ENCODE measurements at places on chromosomes 3 and 15. TPM values are rescaled to one million over a fixed set of nuclear protein-coding genes. Genes with fewer than 3 reads are reported as not detected.

The CAMK1 gene
- 16.6 TPM for total RNA-seq

The TEX55 gene
- total RNA-seq, result not detected

The KNL1 gene
- 18.3 TPM for total RNA-seq

The RARRES1 gene
- not detected for total RNA-seq

The ZSCAN2 gene
- total RNA-seq, result 7.8 TPM

The MBD4 gene
- 40.5 TPM for total RNA-seq

The PYGO1 gene
- total RNA-seq, result 7.8 TPM

The BRK1 gene
- 121 TPM for total RNA-seq

The OXSR1 gene
- 11.6 TPM for total RNA-seq

The MORC1 gene
- 0.04 TPM for total RNA-seq

The SCG5 gene
- 0.95 TPM for total RNA-seq

The GNAT1 gene
- not detected for total RNA-seq

The P2RY13 gene
- not detected for total RNA-seq

The ZNF662 gene
- total RNA-seq, result not detected

The INSYN1 gene
- 0.35 TPM for total RNA-seq

The HTD2 gene
- total RNA-seq, result 24.6 TPM

The PLIN1 gene
- total RNA-seq, result 0.04 TPM

The MUSTN1 gene
- total RNA-seq, result not detected

The CACNA1D gene
- total RNA-seq, result 1.4 TPM

The SMCO1 gene
- not detected for total RNA-seq

The ERC2 gene
- 0.18 TPM for total RNA-seq

The GOLGA6L9 gene
- total RNA-seq, result 0.37 TPM

The MYD88 gene
- total RNA-seq, result 15.2 TPM

The AHSG gene
- total RNA-seq, result not detected

The GOLGA8S gene
- not detected for total RNA-seq

The SNURF gene
- 12.5 TPM for total RNA-seq

The RSL24D1 gene
- total RNA-seq, result 145 TPM

The PTX3 gene
- 1.5 TPM for total RNA-seq

All from H4 (cell line).